ENCODE measurements at places on chromosomes 5 and 9. TPM values are rescaled to one million over a fixed set of nuclear protein-coding genes. Genes with fewer than 3 reads are reported as not detected.

GRCh38 chr9:9170439-9171134, 1371.0 kb upstream of the DMAC1 start:
- DNase-seq: no peak

The RICTOR gene
- 32.0 TPM for total RNA-seq

DNA sequence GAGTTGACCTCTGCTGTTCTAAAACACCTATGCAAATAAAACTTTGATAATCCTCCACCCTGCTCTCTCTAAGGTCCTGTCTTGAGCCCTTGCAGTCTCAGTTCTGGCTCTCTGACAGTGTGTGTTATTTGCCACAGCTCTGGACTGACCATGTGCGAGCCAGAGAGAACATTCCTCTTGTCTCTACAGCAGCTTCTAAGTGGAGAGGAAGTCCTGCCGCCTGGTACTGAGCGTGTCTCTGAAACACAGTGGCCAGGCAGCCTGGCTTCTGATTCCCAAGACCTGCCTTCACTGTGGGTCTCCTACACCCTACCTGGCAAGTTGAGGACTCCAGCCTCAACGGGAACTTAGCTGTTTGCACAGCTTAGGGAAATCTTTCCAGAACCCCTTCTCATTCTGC, 61.6 kb downstream of the ENTREP1 start:
- DNase-seq: no peak

The FCN2 gene
- not detected for total RNA-seq

DNA sequence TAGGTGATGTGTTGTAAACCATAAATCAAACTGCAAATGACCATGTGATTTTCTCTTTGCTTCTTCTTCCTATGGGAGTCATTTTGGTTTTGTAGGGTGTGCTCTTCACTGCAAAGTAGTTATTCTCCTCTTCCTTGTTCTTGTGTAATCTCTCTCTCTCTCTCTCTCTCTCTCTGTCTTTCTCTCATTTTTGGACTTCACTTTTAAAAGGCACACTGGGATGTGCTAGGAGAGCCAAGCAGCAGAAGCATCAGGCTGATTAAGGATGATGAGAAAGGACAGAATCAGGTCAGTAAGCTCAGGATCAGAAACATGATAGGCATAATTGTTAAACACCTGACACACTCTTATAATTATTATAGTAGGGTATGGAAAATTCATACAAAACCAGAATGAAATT, 505.3 kb upstream of the ZNF608 start:
- no peak for DNase-seq

DNA sequence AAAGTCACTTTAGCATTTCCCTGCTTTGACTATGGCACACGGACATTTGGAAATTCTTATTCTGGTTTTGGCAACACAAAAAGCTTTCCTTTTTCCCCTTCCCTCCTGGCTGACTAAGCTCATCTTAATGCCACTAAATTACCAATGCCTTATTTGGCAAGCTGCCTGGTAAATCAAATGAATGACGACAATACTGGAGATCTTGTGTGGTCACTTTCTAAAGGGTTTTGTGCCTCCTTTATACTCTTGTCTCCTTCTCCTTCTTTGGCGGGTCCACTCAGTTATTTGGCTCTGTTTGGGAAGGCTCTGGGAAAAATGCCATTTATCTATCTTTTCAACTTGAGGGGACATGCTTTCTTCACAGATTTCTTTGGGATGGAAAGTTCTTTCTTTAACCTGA, 34.9 kb downstream of the SH3GL2 start:
- no peak for DNase-seq

DNA sequence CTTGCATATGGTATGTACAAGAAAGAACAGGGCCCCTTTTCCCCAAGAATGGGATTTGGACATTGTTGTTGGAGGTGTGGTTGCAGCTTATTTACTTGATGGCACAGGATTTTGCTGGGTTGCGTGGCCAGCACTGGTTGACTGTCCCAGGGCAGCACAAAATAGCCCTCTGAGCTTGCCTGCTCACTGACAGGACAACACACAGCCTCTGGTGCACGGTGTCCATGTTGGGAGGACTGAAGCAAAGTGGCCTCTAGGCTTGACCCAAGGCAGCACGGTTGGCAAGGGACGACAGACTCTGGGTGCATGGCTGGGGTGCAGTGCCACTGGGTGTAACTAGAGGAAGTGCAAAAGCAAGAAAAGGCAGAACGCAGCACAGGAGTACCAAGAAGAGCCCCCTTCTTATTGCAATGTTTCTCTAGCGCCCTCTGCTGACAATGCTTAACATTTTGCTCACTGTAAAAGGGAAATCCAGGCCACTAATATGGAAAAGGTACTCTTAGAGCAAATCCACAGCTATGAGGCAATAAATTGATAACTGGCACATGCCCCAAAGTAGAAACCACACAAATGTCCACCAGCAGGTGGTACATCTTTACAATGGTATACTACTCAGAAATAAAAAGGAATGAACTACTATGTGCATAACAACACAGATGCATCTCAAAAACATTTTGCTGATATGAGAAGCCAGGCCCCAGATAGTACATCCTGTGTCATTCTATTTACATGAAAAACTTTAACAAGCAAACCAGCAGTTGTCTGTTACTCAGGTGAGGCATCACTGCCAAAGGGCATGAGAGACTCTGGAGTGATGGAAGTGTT, 47.4 kb upstream of the BARX1 start:
- no peak for DNase-seq

The OR2V1 gene
- total RNA-seq: not detected

GRCh38 chr5:138824516-138824915, 50.6 kb downstream of the LRRTM2 start:
- DNase-seq: no peak

- no peak for DNase-seq
Measured at GRCh38 chr9:77943057-77943456, 88.6 kb downstream of the GNAQ start.

DNA sequence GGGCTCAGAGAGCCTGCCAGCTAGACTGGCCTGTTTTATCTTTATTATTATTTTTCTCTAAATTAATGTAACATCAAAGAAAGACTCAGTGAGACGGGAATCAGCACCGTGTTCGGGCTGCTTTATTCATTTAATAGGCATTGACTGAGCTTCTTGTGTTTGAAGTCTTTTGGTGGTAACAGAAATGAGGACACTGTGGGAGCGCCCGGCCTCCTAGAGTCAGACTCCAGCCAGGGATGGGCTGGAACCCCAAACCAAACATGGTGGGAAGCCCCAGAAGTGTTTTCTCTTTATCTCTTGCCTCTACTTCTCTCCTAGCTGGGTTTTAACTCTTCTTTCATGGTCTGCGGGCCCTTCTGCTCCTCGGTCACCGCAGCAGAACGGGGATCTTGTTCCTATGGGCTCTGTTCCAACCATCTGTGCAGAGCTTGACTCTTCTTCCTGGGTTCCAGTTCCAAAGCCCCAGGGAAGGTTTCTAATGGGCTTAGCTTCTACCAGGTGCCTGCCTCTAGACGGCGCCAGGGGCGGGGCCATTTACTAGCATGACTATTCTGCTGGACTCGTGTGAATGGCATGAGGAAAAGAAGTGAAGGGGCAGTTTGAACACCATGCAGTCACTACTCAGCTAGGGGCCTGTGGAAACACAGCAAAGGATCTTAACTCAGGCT, 123.8 kb downstream of the FGF18 start:
- DNase-seq: no peak

DNA sequence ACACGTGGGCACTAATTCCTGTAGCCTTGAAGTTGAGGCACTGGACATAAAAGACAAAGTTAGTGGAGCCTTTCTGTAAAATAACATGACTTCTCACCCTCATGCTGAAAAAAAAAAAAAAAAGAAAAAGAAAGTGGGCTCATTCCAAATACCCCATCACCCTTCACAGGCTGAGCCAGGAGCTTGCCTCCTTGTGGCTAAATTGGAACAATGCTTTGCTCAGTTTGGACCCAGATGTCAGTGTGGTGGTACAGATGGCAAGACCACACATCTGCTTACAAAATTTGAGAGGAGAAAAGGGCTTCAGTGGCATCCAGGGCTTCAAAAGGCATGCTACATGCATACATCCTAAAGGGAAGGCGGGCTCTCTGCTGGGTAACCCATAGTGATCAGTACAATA, 342.8 kb downstream of the EBF1 start:
- no peak for DNase-seq
